ENCODE measurements at places on chromosomes 4 and X. TPM values are rescaled to one million over a fixed set of nuclear protein-coding genes. Genes with fewer than 3 reads are reported as not detected.

Gene CCDC160
- total RNA-seq, result not detected

Gene SPOCK3
- 0.13 TPM for total RNA-seq

Gene PAGE4
- not detected for total RNA-seq

Gene TCEANC
- total RNA-seq, result 0.63 TPM
